Cardiac septum (tissue), 1 donor: ENCODE measurements at places on chromosomes 2 and 18. TPM values are rescaled to one million over a fixed set of nuclear protein-coding genes. Genes with fewer than 3 reads are reported as not detected.

FAP gene
- total RNA-seq = 10.4 TPM

- no peak for DNase-seq
Observed at GRCh38 chr2:111927723-111928122, 29.3 kb downstream of the MERTK start.

- no peak for DNase-seq
Observed at GRCh38 chr2:218063896-218064295, 5.2 kb upstream of the RUFY4 start.

- DNase-seq = no peak
Observed at GRCh38 chr2:182852090-182852489, 14.3 kb downstream of the FRZB start.

DNA sequence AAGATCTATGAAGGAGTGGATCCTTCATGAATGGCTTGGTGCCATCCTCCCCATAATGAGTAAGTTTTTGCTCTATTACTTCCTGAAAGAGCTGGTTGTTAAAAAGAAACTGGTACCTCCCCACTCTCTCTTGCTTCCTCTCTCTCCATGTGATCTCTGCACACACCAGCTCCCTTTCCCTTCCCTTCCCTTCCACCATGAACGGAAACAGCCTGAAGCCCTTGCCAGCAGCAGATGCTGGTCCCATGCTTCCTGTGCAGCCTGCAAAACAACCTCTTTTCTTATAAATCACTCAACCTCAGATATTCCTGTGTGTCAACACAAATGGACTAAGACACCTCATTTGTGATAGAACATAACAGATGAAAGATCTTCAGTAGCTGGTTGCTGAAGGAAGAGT is 303.5 kb upstream of the ACVR2A start:
- no peak for DNase-seq

CABYR gene
- total RNA-seq = 0.59 TPM

GAREM1 gene
- total RNA-seq = 10.0 TPM

DNA sequence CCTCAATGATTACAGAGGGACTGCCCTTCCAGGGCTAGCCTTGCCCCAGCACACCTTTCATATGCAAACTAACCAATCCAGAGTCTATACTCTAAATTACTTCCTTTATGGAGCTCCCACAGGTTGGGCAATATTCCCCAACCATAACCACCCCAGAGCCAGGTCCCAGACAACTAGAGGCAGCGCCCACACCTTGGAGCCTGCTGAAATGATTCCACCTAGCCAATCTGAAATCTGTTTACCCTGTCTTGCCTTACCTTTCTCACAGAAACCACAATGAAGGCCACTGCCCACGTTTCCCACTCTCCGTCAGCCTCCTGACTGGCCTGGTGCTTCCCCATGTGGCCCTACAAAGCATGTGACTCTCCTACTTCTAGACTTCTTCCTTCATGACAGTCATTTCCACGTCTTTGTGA is 62.0 kb downstream of the REEP1 start:
- DNase-seq = no peak

- no peak for DNase-seq
Observed at GRCh38 chr2:146131048-146131447, 1611.1 kb upstream of the ZEB2 start.

GRCh38 chr2:239853121-239853520 is 172.0 kb downstream of the NDUFA10 start:
- no peak for DNase-seq

DNA sequence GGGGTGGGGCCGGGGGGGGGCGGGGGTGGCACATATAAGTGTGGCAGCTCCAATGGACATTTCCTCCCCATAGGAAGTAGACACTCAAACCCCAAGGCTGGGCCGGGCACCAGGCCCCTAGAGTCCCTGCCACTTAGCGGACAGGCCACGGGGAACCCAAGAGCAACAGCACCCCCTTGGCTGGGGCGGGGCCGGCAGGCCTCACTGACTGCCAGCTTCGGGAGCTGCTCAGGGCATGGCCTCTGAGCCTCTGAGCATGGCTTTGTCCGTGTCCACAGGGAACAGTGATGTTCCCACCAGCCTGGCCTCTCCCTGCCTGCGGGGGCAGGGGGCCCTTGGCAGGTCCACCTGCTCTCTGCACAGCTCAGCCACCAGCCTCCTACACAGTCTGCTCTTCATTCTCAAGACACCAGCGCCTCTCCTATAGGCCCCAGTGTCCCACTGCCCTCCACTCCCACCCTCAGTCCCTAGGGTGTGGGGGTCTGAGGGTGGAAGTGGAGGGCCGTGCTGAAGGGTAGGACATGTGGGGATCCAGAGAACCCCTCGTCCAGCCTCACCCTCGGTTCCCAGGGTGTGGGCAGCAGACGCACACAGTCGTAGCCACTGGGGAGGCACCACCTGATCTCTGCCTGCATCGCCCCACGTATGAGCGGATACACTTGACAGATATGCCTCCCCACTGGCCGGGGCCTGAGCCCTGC is 106.7 kb downstream of the FAM210A start:
- DNase-seq = no peak

DNA sequence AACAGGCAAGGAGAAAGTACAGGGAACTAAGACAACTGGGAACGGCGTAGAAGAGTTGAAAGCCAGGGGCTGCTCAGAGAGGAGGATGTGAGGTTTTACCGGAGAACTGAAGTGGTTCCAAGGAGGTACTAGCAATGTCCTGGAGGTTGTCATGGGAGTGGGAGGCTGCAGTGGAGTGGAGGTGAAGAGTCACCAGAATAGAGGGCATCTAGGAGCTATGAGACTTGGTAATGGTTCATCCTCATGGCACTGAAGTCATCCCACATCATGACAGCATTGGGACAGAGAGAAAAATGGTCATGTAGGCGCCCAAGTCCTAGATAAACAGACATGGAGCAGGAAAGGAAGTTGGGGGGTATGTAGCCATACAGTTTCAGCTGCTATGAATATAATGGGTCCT is 26.3 kb downstream of the MRPL33 start:
- no peak for DNase-seq

TBC1D8 gene
- total RNA-seq = 52.3 TPM

DNA sequence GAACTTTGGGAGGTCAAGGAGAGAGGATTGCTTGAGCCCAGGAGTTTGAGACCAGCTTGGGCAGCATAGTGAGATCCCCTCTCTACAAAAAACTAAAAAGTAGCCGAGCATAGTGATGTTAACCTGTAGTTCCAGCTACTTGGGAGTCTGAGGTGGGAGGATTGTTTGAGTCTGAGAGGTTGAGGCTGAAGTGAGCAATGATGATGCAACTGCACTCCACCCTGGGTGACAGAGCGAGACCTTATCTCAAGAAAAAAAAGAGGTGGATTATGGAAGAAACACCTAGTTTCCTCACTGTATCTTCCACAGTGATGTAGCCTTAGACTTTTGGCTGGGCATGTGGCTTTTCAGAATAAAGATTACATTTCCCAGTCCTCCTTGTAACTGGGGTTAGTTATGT is 237.2 kb upstream of the SPRED2 start:
- no peak for DNase-seq

DNA sequence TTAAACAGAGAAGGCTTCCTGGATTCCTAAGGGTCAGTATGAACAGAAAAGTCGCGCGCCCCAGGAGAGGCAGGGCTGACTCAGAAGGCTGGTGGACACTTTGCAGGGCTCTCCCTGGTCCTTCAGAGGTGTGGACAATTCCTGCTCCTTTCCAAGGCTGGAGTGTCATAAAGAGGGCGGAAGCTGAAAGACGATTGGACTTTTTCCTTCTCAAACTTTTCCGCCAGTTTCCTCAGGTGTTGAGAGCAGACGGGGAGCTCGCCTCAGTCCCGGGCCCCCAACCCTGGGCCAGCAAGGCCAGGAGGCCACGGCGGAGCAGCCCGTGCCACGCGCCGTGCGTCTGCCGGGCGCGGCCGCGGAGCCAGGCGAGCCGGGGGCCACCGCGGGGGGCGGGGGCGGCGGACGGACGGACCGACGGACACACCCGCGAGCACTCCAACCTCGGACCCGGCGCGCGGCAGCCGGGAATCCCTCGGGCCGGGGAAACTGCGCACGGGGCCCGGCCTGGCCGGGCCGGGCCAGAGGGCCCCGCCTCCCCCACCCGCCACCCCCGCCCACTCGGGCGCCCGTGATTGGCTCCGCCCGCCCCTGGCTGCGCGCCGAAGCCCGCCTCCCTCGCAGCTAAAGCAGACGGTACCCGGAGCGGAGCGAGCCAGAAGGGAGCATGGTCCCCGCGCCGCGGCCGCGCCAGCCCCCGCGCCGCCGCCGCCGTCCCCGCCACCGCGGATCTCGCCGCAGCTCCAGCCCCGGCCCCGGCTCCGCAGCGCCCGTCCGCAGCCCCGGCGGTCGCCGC is at the start of gene KLHL29:
Gene KLHL29, plus strand, starts transcription at position 629 of the 793 bp plus-strand sequence. CDS start 177,018 bp downstream, outside the sequence.
- peak; percentile 89 for DNase-seq

DNA sequence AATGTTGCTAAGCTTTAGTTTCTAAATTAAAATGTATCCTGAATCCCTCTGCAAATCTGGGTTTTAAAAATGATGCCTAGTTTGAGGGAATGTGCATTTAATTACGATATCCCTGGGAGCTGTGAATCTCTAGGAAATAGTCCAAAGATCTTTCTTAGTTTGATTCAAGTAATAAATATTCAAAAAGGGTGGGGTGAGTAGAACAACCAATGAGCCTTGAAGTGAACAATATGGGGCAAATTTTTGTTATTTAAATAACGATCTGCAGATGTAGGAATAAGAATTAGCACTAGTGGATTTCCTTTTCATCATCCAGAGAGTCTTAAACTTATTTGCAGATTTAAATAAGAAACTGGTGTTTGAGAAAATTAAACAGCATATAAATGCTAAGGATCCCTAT is 106.3 kb downstream of the ACVR1 start:
- DNase-seq = no peak

DNA sequence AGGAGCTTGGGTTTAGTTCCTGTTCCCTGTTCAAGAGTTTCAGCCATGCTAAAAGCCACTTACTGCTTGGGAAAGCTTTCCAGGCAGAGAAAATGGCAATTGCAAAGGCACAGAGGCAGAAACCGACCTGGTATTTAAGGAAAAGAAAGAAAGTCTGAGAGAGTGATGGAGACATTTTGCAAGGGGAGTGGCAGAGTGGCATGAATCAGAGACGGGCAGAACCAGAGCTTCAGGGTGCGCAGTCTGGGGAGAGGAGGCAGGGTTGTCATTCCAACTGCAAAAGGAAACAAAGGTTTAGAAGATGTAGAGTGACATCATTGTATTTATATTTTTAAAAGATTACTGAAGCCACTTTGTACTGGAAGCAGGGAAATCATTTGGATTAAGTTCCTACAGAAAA is 14.9 kb upstream of the GNAL start:
- no peak for DNase-seq
